ENCODE measurements at places on chromosomes 2 and 18.
A peak's percentile ranks its signal among the peaks of the same experiment; 100 is the strongest.

- DNase-seq, result peak; percentile 36
These were observed 38.5 kb downstream of the LPIN1 start for GRCh38 chr2:11784747-11785610.

- DNase-seq, result no peak
These were observed 31.4 kb downstream of the COLEC11 start for GRCh38 chr2:3626118-3626811.

DNA sequence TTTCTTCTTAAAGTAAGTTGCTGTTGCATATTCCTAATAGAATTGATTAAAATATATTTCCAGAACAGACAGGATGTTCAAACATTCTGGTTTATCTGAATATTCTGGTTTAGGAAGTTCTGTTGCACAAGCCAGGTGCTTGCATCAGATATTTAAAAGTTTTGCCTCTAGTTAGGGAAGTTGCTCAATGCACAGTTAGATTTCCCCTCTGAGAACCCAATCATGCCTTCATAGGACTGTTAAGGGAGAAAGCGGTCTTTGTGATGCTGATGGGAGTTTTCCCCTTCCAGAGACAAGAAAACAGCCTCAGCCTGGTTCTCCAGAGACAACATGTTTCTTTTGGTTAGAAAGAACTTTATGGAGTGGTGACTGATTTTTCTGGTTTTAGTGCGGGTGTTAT, 65.6 kb upstream of the REV1 start:
- no peak for DNase-seq

GRCh38 chr2:101432411-101433181, 42.3 kb downstream of the RFX8 start:
- DNase-seq, result no peak

GRCh38 chr2:182977463-182977862, 60.8 kb downstream of the NCKAP1 start:
- DNase-seq, result no peak

DNA sequence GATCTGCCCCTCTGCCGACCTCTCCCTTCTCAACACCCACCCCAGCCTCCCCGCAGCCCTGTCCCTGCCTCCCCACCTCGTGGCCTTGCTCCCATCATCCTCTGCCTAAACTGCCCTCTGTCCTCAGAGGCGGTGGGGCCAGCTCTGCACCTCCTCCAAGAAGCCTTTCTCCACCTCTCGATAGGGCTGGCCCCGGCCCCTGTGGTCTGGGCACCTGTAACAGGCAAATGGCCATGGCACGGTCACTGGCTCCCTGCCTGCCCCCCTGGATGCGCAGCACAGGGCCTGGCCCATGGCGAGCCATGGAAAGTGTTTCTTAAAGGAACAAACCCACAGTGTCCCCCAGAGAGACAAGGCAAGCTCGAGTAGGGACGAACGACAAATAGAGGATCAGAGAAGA, 42.0 kb downstream of the MYO7B start:
- DNase-seq, result no peak

GRCh38 chr2:219495531-219496122, 3.1 kb upstream of the GMPPA start:
- DNase-seq, result peak; percentile 48
